CD4-positive, alpha-beta T cell (primary cell): ENCODE measurements at places on chromosomes 13 and 19.
A peak's percentile ranks its signal among the peaks of the same experiment; 100 is the strongest.

- H3K4me3 ChIP-seq = no peak overlapping the region
- no peak overlapping the region for H3K27ac ChIP-seq
- peaks cover 12% of the 10 kb centered on the region for H3K4me1 ChIP-seq
- no peaks in the 10 kb centered on the region for H3K36me3 ChIP-seq
- no peaks in the 10 kb centered on the region for H3K27me3 ChIP-seq
Measured at GRCh38 chr19:46530636-46531035, 35.0 kb upstream of the PNMA8B start.

DNA sequence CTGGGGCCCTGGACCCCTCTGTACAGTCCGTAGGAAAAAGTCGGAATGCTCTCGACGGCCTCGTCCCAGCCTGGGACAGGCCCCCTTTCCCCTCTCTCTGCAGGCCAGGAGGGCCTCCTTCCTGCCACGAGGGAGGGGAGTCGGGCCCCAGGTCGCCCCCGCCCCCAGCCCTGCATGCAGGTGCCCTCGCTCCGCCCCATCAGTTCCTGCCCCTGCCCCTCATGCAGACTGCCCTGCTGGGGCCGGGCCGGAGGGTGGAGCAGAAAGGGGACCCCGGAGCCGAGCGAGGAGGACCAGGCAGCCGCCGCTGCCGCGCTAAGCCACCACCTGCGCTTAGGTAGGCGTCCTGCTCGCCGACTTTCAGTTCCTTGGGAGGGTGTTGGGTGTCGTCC, 7.3 kb downstream of the LYL1 start:
- peaks cover 66% of the 10 kb centered on the region for H3K4me1 ChIP-seq
- peak overlapping the region; percentile 26 for H3K4me3 ChIP-seq
- DNase-seq = no peak
- peaks cover 23% of the 10 kb centered on the region for H3K27me3 ChIP-seq
- H3K36me3 ChIP-seq = peaks cover 5% of the 10 kb centered on the region

DNA sequence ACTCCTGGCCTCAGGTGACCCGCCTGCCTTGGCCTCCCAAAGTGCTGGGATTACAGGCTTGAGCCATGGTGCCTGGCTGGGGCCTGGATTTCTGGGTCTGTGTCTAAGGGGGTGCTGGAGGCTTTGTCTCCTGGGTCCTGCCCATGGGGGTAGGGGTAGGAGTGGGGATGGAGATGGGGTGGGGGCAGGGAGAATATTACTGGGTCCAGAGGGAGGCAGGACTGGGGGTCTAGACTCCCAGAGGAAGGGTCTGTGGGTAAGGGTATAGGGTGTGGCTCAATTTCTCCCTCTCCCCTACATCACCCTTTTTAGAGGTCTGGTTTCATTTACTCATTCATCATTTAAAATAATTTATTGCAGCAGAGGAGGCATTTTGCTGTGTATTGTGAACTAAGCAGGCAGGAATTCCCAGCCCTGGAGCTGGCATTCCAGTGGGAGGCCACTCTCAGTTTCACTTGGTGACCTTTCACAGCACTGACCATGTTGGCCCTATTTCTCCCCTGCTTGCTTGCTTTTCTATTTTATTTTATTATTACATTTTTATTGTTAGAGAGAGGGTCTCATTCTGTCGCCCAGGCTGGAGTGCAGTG, 810 bp upstream of the NFKBID start:
- H3K4me3 ChIP-seq = peak overlapping the region; percentile 99
- peaks cover 18% of the 10 kb centered on the region for H3K36me3 ChIP-seq
- H3K27ac ChIP-seq = peak overlapping the region; percentile 100
- H3K4me1 ChIP-seq = peaks cover 74% of the 10 kb centered on the region
- DNase-seq = no peak

GRCh38 chr13:43804461-43805070, 17.8 kb upstream of the ENOX1 start:
- peaks cover 4% of the 10 kb centered on the region for H3K27me3 ChIP-seq
- H3K4me1 ChIP-seq = no peaks in the 10 kb centered on the region
- no peaks in the 10 kb centered on the region for H3K36me3 ChIP-seq
- DNase-seq = no peak

- peak overlapping the region; percentile 75 for H3K27ac ChIP-seq
- no peaks in the 10 kb centered on the region for H3K27me3 ChIP-seq
- no peaks in the 10 kb centered on the region for H3K36me3 ChIP-seq
- no peak for DNase-seq
Measured at GRCh38 chr19:45442778-45443461, 19.2 kb upstream of the ERCC1 start.

GRCh38 chr19:23062921-23063320, 53.9 kb upstream of the ZNF730 start:
- no peak for DNase-seq
- H3K27ac ChIP-seq = no peak overlapping the region
- no peaks in the 10 kb centered on the region for H3K36me3 ChIP-seq
- H3K27me3 ChIP-seq = no peaks in the 10 kb centered on the region
- H3K4me3 ChIP-seq = no peak overlapping the region
- no peaks in the 10 kb centered on the region for H3K4me1 ChIP-seq

DNA sequence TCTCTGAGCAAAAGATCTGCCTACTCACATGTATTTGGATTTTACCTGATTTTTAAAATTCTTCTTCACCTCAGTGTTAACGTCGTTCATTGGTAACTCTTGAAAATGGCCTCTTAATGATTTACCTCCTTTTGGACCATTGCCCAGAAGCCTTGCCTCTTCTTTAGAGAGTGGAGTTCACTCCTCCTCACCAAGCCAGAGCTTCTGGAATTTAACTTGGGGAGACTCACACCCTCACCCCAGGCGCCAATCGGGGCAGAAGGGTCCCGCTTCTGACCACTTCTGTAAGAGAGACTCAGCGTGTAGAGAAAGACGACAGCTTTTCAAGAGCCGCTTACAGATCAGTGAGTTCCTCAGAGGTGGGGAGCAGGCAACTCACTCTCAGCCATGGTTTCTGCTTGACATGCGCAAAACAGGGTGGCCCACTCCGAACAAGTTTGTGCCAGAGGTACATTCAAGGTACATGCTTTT, 2.7 kb downstream of the PNMA8C start:
- peaks cover 52% of the 10 kb centered on the region for H3K27me3 ChIP-seq
- peaks cover 19% of the 10 kb centered on the region for H3K4me1 ChIP-seq
- H3K27ac ChIP-seq = no peak overlapping the region
- peak overlapping the region; percentile 27 for H3K4me3 ChIP-seq
- H3K36me3 ChIP-seq = no peaks in the 10 kb centered on the region

DNA sequence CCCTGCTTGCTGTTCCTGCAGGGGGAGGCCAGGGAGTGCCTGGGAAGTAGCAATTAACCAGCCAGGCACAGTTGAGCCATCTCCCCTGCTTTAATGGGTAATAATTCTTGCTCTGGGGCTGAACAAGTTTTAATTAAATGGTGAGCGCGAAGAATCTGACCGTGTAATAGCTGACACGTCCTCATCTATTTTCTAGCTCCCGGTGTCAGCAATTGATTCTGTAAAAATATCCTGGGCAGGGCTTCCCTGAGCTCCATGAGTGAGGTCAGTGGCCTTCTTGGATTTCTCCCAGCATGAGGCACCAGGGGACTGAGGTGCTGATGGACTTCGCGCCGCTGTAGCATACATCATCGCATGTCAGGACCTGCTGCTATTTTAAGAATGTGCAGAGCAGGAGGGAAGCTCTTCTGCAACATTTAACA, 26.9 kb downstream of the SIPA1L3 start:
- H3K36me3 ChIP-seq = no peaks in the 10 kb centered on the region
- no peak for DNase-seq
- no peaks in the 10 kb centered on the region for H3K4me1 ChIP-seq
- no peak overlapping the region for H3K4me3 ChIP-seq
- H3K27ac ChIP-seq = no peak overlapping the region

DNA sequence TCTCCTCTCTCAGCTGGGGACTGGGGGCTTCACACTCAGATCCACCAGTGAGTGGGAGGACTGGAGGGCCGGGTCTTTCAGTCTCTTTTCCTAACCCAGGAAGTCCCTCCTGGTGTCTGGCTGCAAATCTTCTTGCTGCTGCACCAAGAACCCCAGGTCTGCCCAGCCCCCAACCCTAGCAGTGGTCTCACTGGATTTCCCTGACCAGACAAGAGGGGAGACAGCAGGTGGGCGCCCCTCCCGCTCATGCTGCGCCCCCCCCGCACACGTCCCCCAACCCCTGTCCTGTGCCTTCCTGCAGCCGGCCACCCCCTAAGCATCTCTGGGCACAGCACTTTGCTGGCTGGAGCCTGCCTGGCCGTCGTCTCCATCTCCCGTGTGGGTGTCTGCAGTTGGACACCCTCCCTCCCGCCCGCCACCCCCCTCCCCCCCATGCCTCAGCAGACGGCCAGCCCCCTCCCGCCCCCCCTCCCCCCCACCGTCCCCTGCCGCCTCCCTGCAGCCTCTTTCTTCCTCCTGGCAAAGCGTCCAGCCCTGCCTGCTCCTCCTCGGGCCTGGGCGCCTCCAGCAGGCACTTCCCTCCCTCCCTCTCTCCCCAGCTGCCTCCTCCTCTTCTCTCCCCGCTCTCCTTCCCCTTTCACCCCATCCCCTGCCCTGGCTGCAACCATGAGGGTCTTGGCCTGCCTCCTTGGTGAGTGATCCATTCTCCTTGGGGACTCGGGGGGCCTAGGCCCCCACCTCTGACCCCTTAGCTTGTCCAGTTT, at the start of gene SSC5D:
Gene SSC5D (plus strand): TSS at position 513 of the 764 bp plus-strand sequence. CDS start 154 bp downstream, at position 667.
- DNase-seq = no peak
- no peaks in the 10 kb centered on the region for H3K27me3 ChIP-seq
- H3K4me1 ChIP-seq = peaks cover 26% of the 10 kb centered on the region
- no peak within 1 kb of the TSS for H3K27ac ChIP-seq
- no peak within 1 kb of the TSS for H3K4me3 ChIP-seq
- H3K36me3 ChIP-seq = peaks cover 5% of the 10 kb centered on the region

DNA sequence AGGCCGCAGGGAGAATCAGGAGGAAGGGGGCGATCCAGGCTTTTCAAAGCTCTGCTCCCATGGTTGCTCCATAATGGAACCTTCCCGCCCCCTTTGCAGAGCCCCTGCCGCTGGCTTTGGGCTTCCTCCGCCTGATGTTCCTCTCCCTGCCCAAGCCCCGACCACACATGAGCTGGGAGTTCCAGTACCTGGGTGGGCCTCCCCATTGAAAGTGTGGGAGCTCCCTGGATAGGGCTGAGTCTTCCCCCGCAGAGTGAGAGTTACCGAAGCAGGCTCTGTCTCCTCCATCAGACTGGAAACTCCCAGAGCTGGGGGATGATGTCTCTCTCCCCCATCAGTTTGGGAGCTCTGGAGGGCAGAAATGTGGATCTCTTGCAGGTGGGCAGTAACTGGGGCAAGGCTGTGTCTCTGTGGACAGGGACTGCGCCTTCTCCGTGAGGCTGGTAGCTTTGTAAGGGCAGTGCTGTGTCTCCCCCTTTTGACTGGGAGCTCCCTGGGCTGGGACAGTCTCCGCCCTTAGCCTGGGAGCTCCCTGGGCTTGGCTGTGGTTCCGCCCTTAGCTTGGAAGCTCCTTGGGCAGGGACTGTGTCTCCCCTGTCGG, 722 bp downstream of the DCAF15 start:
- H3K27me3 ChIP-seq = no peaks in the 10 kb centered on the region
- peaks cover 37% of the 10 kb centered on the region for H3K36me3 ChIP-seq
- peak overlapping the region; percentile 82 for H3K4me3 ChIP-seq
- no peak overlapping the region for H3K27ac ChIP-seq
- DNase-seq = no peak

DNA sequence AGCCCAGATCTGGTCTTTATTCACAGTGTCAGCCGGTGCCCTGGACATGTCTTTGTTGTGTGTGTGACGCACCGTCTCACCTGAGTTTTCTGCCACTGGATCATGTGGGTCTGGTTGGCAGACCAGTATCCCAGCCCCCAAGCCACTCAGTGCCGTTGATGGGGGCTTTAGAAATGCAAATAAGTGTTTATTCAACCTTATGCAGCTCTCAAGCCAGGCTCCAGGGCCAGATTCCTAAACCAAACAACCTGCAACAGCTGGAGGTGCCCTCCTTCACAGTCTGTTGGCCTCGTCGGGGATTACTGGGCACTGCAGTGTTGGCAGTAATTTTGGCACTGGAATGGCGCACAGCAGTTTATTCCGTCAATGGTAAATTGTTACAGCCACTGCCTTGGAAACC, 21.6 kb downstream of the FAM124A start:
- no peaks in the 10 kb centered on the region for H3K4me1 ChIP-seq
- no peaks in the 10 kb centered on the region for H3K27me3 ChIP-seq
- no peak for DNase-seq
- no peak overlapping the region for H3K4me3 ChIP-seq
- no peak overlapping the region for H3K27ac ChIP-seq
- no peaks in the 10 kb centered on the region for H3K36me3 ChIP-seq

DNA sequence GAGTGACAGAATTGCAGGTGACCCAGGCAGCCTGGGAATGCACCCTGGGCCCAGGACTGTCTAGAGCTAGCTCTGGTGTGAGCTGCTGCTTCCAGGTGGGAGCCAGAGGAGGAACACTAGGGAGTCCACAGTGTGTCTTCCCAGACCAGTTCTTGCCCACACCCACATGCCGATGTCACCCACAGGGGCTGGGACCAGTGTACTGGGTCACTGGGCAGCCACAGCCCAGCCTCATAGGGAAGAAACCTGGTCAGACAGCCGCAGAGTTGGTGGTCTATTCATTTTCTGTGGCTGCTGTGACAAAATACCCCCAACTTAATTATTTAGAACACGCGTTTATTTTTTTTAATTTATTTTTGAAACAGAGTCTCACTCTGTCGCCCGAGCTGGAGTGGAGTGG, 3.1 kb downstream of the RNF225 start:
- H3K27ac ChIP-seq = no peak overlapping the region
- no peak overlapping the region for H3K4me3 ChIP-seq
- H3K4me1 ChIP-seq = peaks cover 24% of the 10 kb centered on the region
- H3K27me3 ChIP-seq = peaks cover 21% of the 10 kb centered on the region

DNA sequence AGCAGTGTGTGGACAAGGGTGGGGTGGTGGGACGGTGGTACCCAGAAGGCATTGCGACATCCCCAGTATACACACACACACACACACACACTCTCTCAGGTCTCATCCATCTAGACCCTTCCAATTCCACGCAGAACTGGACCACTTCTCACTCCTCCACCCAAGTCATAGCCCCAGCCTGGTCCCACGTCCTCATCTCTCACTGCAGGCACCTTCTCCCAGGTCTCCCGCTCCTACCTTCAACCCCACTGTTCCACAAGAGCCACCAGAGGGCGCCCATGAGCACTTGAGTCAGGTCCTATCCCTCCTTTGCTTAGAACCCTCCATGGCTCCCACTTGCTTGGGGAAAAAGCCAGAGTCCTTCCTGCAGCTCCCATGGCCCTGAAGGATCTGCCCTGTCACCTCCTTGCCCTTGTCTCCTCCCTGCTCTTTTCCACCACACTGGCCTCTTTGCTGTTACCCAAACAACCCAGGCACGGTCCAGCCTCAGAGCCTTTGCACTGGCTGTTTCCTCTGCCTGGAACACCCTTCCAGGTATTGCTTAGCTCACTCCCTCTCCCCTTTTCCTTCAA, 62.6 kb downstream of the IER2 start:
- no peaks in the 10 kb centered on the region for H3K27me3 ChIP-seq
- H3K4me1 ChIP-seq = peaks cover 29% of the 10 kb centered on the region
- no peak overlapping the region for H3K27ac ChIP-seq
- no peaks in the 10 kb centered on the region for H3K36me3 ChIP-seq
- no peak overlapping the region for H3K4me3 ChIP-seq
